ENCODE measurements at places on chromosomes 2 and 18.

GRCh38 chr2:60433018-60433596 is 120.3 kb downstream of the BCL11A start:
- no peak for DNase-seq

GRCh38 chr2:84959095-84959565 is 11.8 kb upstream of the KCMF1 start:
- peak; percentile 79 for DNase-seq

DNA sequence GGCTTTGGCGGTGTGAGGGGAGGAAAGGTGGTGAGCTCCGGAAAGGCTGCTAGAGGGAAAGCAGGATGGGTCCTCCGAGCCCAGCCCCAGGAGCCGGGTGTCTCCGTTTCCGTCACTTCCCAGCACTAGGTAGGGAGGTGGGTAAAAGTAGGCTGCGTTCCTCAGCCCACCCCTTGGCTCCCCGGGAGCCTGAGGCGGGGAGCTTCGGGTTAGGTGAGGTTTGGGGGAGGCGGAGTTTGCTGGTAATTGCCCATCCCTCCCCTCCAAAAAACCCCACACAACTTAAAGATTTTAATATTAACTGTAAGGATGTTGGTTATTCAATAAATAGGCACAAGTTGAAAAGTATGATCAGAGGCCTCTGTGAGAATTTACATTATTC is 552 bp upstream of the ATF2 start:
- DNase-seq: no peak

DNA sequence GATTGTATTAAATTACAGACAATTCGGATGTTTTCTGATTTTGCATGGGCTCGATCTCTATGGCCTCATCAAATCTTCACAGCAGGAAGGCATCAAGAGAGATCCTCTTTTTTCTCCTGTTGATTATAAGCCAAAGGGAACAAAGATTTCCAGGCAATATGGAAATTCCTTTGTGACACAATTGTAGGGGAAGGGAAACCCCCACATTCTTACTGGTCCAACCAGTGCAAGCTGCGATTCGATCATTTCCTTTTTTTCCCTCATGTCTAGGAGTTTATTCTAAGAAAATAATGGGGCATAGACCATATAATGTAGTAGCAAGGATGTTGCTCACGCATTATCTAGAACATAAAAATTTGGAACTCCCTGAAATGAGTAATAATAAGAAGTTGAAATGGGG is 87.7 kb downstream of the LYPD6 start:
- DNase-seq: peak; percentile 8

GRCh38 chr2:16375351-16375750 is 290.3 kb downstream of the CYRIA start:
- no peak for DNase-seq

- DNase-seq: peak; percentile 3
These were observed 485.2 kb downstream of the TRIB2 start for GRCh38 chr2:13201924-13202323.

GRCh38 chr2:166361351-166362153 is 14.2 kb downstream of the SCN9A start:
- peak; percentile 74 for DNase-seq

DNA sequence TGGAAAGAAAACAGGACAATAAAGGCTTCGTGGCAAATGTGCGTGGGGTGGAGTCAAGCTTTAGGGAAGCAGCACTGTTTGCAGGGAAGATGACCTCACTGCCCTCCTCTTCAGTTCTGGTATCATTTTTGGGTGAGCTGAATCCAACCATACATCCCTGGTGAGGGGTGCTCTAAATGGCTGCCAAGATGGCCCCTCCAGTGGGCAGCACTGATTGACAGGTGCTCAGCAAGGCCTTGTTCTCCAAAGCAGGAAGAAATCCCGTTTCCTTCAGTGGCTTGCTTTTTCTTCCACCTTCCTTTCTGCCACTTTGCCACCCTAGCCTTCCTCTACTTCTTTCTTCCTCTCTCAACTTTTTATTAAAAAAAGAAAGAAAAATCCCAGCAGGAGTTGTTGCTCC is 132.8 kb upstream of the SP5 start:
- DNase-seq: no peak

- no peak for DNase-seq
These were observed 12.6 kb downstream of the PPP1R1C start for GRCh38 chr2:181998041-181998835.
